ENCODE measurements at places on chromosomes 2 and 18.

- no peak for DNase-seq
Observed at GRCh38 chr18:21998486-21998885, 170.9 kb upstream of the GATA6 start.

DNA sequence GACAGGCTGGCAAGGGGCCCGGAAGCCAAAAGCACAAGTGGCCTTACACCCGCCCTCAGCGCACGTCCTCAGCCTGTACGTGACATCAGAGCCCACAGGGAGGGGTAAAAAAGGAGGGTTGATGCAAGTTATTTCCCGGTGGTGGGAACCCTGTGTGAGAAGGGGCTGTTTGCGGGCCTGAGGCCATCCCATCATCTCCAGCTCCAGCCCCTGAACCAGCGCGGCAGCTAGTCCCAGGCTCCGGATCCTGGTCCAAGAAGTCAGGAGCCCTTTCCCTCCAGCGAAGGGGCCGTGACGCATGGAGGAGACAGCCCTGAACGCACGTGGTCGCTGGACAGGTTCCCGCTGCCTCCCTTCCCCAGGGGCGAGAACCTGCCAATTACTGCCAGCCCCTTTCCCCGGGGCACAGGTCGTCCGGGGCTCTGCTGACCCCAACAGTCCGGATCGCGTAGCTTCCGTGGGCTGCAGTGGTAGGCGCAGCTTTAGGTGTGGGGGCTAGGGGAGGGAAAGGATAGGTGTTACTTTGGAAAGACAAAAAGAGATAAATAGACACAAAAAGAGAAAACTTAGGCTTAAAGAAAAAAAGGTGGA, 1.3 kb upstream of the LRP2 start:
- DNase-seq = peak; percentile 33

GRCh38 chr2:1484131-1484884, 71.0 kb downstream of the TPO start:
- DNase-seq = no peak

DNA sequence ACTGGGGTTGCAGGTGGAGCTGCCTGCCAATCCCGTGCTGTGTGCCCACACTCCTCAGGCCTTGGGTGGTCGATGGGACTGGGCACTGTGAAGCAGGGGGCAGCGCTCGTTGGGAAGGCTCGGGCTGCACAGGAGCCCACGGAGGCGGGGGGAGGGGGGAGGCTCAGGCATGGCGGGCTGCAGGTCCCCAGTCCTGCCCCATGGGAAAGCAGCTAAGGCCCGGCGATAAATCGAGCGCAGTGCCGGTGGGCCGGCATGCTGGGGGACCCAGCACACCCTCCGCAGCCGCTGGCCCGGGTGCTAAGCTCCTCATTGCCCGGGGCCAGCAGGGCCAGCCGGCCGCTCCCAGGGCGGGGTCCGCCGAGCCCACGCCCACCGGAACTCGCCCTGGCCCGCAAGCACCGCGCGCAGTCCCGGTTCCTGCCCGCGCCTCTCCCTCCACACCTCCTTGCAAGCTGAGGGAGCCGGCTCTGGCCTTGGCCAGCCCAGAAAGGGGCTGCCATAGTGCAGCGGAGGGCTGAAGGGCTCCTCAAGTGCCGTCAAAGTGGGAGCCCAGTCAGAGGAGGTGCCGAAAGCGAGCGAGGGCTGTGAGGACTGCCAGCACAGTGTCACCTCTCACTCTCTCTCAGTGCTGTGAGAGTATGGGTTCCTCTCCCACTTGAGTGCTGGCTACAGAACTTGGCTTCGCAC, 1210.6 kb upstream of the NXPH2 start:
- no peak for DNase-seq

DNA sequence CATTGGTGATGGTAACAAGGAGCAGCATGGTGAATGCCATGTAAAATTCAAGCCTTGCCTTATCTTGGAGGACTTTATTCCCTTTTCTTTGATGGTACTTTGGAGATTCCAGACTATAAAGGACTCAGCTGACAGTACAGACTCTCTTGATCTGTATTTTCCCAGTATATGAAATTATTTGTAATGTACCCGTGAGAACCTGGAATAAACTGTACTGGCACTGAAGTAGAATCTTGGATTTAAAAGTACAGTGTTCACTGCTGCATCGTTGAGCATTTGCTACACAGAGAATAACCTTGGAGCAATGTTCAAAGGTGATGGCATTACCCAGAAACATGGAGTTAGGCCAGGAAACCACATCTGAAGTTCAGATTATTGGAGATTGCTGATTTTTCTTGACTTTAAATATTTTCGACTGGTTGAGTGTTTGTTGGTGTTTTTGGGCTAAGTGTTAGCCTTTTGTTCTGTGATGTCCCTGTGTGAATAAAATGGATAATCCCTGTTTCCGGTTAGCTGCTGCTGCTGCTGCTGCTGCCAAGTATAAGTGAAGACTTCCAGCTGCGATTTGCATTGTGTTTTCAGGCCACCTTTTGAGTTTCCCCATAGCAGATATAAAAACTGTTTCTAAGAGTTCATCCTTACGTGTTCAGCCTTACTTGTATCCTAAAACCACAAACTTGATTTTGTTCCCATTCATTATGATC, 122.0 kb downstream of the SPTBN1 start:
- no peak for DNase-seq

DNA sequence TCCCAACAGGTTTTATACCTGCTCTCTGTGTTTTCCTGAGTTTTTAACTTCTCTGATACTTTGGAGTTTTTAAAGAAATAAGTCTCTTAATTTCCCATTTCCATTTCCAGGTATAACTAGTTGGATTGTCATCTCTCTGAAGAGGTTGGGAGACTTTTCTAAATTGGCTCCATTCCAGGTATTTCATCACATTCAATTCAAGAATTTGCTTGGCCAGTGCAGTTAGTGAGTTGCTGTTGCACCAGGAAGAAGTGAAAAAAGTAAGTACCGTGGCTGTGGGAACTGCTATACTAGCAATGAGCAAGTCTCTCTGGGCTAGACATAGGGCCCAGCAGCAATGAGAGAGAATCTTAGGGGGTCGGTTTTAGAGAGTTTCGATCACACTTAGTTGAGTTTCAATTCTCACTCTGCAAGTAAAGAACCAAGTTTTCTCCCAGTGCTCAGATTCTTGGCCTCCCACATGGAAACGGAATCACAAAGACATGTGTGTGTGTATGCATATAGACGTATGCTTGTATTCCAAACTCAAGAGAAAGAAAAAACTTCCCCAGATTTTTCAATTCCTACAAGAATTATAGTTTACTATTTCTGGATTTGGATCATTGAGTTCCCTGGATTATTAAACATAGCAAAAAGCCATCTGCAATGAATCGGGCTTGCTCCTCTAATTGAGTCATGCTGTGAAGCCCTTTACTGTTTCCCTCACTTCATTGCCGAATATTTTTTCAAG, 894.4 kb downstream of the BCL11A start:
- DNase-seq = no peak

DNA sequence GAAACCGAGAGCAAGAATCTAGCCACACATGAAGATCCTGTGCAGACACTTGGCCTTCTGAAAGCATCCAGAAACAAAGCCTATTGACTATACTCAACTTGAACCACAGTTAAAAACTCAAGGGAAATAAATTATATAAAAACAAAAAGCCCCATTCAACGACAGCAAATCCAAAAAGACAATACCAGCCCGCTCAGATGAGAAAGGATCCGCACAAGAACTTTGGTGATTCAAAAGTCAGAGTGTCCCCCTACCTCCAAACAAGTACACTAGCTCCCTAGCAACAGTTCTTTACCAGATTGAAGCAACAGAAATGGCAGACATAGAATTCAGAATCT, 163.2 kb downstream of the WDPCP start:
- no peak for DNase-seq

- peak; percentile 4 for DNase-seq
Observed at GRCh38 chr2:21256006-21256405, 132.2 kb downstream of the TDRD15 start.
